Activated naive CD4-positive, alpha-beta T cell treated with anti-CD3 and anti-CD28 coated beads for 36 hours (primary cell): ENCODE measurements at places on chromosomes 4 and X. TPM values are rescaled to one million over a fixed set of nuclear protein-coding genes. Genes with fewer than 3 reads are reported as not detected.

USP26 gene
- not detected for total RNA-seq

TCEAL3 gene
- 6.2 TPM for total RNA-seq

CFAP299 gene
- not detected for total RNA-seq

DNA sequence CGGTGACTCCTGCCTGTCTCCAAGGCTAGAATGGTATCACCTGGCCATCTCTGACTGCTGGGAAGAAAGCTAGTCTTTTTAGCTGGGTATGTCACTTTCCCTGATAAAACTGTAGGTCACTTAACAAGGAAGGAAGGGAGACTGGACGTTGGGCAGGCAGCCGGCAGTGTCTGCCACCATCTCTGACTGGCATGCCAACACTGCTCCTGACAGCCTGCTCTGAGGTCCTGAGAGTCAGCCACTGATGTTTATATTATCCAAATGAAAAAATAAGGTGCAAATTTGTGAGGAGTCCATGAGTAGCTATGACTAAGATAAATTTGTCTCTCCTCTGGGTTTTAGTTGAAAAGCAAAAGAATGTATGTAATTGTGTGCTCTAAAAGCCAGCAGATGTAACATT is 77.2 kb downstream of the SNX25 start:
- DNase-seq: no peak

GRCh38 chrX:34918856-34919255 is 23.7 kb upstream of the FAM47B start:
- no peak for DNase-seq

DNA sequence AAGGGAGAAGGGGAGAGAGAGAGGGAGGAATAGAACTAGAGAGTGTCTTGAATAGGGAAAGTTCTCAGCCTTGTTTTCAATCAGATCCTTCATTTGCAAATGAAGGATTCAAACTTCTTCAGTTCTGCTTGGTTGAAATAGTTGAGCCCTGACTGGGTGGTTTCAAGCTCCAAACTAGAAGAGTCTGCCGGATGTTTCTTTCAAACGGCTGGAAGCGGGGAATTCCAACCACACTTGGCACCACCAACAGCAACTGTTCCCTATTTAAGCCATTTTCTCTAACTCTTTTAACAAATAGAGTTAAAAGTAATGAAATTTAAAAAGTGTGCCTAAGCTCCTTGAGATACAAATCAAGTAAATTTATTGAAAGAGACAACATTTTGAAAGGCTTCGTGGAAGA is 67.5 kb upstream of the DDX60 start:
- DNase-seq: no peak
